Trophoblast cell (in vitro differentiated cells and primary cell): ENCODE measurements at places on chromosomes 3 and 15.

DNA sequence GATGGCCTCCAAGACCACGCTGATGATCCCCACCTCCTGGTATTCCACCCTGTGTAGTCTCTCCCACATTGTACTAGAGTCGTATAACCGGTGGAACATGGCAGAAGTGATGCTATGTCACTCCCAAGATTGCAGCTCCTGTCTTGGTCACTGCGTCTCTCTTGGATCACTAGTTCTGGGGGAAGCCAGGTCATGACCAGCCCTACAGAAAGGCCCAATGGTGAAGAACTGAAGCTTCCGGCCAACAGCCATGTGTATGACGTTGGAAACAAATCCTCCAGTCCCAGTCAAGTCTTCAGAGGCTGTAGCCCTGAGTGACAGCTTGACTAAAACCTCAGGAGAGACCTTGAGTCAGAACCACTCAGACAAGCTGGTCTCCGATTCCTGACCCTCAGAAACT, 61.9 kb upstream of the FNDC3B start:
- peak; percentile 91 for DNase-seq

GRCh38 chr3:6416049-6416661, 444.8 kb upstream of the GRM7 start:
- DNase-seq, result no peak

- no peak for DNase-seq
These were observed 828 bp upstream of the VWA5B2 start for GRCh38 chr3:184228376-184229137.

GRCh38 chr3:148882288-148882687, 17.2 kb downstream of the CPA3 start:
- no peak for DNase-seq

GRCh38 chr3:51082363-51082762, 302.7 kb upstream of the MANF start:
- no peak for DNase-seq

GRCh38 chr3:51715977-51716294, 9.1 kb downstream of the GRM2 start:
- DNase-seq, result no peak

GRCh38 chr3:15079091-15079490, 14.0 kb upstream of the MRPS25 start:
- DNase-seq, result peak; percentile 53

GRCh38 chr15:35450492-35450891, 95.5 kb downstream of the DPH6 start:
- no peak for DNase-seq

GRCh38 chr3:127475975-127476705, 114.4 kb downstream of the TPRA1 start:
- DNase-seq, result no peak

DNA sequence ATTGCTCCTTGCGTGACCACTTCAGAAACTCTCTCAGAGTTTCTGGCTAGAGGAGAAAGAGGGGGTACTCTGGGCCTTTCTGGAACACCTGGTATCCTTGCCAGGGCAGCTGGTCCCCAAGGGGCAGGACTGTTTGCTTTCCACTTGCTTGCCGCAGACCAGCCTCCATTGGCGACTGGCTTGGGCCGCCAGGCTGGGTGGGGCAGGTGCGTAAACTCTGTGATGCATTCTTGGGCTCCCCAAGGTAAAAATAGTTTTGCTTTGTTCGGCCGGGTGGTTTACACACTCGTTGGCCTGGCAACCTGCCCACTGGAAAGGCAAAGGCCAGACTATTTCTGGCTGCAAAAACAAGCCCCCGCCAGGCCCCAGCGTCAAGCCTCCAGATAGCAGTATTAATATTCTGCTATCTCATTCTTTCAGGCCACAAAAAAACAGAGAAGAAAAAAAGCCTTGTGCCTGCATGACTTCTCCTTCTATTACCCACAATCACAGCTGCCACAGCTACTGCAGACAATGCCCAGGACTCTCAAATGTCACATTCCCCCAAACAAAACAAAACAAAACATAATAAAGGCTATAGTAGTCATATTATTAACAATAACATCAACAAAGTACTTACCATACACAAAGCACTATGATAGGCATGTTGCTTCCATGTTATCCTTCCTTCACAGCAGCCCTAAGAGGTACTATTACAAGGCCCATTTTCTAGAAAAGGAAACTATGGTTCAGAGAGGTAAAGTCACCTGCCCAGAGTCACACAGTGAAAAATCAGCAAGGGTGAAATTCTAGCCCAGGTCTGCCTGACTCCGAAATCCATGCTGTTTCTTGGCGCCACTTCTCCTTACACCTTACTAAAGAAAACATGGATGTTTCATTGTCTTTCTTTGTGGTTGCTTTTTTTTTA, 14.0 kb upstream of the SSUH2 start:
- no peak for DNase-seq

DNA sequence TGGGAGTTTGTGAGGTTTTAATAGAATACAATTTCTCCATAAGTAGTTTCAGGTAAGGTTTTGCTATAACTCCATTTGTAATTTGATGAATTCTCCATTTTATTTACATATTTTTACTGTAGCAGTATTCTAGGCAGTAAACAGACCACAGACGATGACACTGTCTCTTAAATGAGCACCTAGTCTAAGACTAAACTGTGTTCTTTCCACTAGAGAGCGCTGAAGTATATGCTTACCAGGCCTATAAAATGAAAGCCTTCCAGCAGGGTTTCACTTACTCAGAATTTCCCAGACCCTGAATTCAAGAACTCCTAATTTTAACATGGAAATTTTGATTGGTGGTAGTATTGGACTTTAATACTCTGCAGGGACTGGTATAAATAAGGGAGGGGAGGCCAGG, 41.6 kb downstream of the POLG start:
- no peak for DNase-seq

DNA sequence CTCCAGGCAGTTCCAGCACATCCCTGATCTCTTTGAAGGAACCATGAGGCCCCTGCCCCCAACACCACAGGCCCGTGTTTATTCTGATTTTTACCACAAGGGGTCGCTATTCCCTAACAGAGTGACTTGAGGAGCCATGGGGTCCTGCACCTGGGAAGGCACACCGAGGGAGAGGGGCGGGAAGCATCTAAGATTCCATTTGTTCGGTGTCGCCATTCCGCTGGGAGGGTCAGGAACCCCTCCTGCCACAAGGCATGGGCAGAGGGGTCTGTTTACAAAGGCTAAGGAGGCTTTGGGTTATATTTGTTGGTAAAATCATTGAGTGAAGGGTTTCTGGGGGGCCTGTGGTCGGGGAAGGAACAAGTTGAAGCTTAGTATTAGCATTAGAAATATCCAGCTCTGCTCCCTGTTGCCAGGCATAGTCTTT, 77.1 kb downstream of the WDR76 start:
- peak; percentile 85 for DNase-seq

GRCh38 chr3:112802338-112802737, 44.3 kb downstream of the CD200R1L start:
- DNase-seq, result no peak

GRCh38 chr3:122612696-122613095, 35.2 kb downstream of the PARP15 start:
- no peak for DNase-seq

GRCh38 chr3:144085964-144086363, 114.3 kb downstream of the DIPK2A start:
- DNase-seq, result peak; percentile 7

DNA sequence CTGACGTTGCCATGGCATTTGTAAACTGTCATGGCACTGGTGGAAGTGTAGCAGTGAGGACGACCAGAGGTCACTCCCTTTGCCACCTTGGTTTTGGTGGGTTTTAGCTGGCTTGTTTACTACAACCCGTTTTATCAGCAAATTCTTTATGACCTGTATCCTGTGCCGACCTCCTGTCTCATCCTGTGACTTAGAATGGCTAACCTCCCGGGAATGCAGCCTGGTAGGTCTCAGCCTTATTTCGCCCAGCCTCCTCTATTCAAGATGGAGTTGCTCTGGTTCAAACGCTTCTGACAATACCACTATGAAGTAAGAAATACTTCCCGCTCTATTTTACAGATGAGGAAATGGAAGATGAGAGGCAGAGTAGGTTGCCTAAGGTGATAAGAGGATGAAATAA, 16.6 kb downstream of the PAQR9 start:
- DNase-seq, result peak; percentile 69

- DNase-seq, result no peak
These were observed 35.0 kb upstream of the ARID3B start for GRCh38 chr15:74505837-74506514.

DNA sequence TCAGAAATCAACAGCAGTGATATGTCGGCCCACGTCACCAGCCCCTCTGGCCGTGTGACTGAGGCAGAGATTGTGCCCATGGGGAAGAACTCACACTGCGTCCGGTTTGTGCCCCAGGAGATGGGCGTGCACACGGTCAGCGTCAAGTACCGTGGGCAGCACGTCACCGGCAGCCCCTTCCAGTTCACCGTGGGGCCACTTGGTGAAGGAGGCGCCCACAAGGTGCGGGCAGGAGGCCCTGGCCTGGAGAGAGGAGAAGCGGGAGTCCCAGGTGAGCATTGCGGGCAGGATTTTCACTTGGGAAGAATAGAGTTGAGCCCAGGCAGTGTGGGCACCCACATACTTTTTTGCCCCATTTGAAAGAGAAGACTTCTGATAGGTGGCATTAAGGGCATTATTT, 57.4 kb downstream of the DNASE1L3 start:
- no peak for DNase-seq

DNA sequence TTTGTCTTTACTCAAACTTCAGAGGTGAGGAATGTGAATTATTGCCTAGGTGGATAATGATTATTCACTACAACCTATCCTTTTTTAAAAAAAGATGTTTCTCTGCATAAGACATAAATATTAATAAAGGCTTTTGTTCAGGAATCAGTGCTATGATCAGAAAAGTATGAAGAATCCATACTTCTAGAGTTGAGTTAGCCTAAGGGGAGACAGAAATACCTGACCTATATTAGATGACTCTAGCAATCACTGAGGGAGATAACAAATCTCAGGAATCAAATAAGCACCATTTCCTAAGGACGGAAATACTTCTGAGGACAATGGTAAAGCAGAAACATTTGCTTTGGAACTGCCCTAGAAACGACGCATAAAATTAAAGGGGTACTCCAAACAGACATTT, 763.8 kb downstream of the GBE1 start:
- DNase-seq, result no peak

DNA sequence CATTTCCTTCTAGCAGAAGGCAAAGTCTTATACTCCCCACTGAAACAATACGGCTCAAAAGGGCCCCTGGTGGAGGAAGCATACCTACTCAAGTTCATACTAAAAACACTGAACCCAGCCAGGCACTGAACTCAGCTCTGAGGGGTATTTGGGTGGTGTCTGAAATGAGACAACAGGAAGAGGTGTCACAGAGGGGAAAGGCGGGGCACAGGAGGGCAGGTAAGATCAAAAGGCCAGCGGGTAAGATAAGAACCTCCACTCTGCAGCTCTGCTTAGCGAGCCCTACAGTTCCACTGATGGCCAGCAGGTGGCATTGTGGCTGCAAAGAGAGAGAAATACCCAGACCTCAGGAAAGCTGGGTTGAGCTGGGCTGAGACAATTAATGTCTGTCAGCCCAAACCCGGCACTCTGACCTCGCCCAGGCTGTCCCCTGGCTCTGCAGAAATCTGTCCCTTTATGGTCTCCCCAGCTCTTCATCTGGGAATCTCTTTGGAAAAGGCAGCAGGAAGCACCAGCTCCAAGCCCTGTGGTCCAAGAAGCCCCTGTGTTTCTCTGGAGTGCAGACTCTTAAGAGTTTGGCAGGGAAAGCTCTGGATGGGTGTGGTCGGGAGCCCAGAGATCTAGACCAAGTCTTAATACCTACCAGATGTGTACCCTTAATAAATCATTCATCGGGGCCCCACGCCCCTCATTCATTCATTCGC, 8.4 kb downstream of the MFGE8 start:
- DNase-seq, result peak; percentile 67

DNA sequence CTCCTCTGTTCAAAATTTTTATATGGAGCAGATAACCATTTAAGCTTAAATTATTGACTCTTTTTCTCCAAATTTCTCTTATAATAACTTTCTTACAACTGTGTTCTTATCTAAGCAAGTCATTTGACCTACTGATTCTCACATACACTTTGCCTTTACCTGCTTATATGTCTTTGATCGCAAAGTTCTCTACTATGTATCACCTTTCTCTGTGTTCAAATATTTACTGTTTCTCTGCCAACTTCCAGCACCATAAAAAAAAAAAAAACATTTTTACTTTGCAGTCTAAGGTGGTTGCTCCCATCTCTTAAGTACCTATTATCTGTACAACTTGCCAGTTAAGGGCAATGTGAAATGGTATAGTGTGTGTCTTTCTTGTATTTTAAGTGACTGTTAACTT, 100.8 kb upstream of the DPH6 start:
- no peak for DNase-seq

DNA sequence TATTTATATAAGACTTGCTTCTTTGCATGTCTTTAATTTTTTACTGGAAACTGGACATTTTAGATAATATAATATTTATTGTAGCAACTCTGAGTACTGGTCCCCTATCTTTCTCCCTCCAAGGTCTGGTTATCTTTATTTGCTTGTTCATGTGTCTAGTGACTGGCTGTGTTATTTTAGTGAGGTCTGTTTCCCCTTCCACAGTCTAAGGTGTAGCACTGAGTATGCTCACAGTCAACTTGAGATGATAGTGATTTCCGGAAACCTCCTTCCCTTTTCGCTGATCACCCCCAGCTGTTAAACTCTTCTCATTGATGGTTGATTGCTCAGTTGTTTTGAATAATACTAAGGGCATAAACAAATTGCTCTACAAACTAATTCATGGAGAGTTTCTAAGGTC, 37.0 kb downstream of the PCNP start:
- DNase-seq, result no peak

GRCh38 chr3:117126946-117127546, 417.5 kb downstream of the TUSC7 start:
- no peak for DNase-seq

GRCh38 chr3:101104321-101104720, 111.1 kb upstream of the ABI3BP start:
- DNase-seq, result no peak

DNA sequence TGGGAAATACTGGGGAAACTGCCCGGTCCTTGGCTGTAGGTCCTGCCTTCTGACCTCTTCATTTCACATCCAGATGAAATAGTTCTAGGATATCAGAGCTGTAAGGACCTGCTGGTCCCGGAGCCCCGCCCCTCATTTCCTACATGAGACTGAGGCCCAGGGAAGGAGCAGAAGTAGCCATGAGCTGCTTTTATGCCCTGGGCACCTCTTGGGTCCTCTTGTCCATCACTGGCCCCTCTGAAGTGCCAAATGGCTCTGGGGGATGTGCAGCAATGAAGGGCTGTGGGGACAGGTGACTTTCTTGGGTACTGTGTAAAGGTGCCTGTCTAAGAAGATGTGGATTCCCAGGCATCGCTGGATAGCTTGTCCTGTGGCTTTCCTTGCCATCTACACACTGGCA, 40.3 kb upstream of the ESYT3 start:
- no peak for DNase-seq

- DNase-seq, result no peak
These were observed 264.8 kb downstream of the ROBO2 start for GRCh38 chr3:77304700-77305021.

- DNase-seq, result no peak
These were observed 686.2 kb upstream of the NR2F2 start for GRCh38 chr15:95644100-95644875.

DNA sequence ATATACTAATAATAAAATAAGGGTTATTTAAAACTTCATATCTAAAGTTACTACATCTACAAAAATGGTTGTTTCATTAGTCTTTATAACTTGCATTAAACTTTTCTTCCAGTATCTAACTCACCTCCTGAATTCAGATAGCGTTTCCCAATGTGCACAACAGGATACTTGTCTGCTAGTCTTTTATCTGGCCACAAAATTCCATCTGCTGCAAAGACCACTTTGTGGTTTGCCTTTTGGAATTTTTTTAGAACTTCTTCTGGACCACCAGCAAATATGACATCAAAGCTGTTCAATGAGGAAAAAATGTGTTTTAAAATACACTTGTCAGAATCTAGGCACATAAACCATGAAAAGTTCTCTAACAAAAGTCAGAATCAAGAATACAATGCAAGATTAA, 50.8 kb downstream of the PLOD2 start:
- no peak for DNase-seq
